ENCODE measurements at places on chromosomes 2 and 18.

GRCh38 chr18:67385455-67385854 is 131.1 kb downstream of the DSEL start:
- DNase-seq, result no peak

DNA sequence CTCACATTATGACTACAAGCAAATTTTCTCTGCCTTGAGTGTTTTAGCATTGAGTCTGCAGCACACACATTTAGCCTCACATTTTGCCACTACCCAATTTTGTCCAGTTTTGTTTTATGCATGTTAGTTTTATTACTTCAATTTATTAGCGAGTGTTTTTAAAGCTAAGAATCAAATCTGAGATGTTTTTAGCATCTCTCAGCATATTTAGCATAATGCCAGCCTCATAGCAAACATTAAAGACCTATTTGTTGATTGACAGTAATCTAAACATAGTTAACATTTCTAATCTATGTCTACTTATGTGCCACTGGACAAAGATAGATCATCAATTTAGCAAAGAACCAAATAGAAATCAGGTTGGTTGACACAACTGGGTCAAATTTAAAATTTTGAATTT is 94.1 kb upstream of the NXPH2 start:
- no peak for DNase-seq

DNA sequence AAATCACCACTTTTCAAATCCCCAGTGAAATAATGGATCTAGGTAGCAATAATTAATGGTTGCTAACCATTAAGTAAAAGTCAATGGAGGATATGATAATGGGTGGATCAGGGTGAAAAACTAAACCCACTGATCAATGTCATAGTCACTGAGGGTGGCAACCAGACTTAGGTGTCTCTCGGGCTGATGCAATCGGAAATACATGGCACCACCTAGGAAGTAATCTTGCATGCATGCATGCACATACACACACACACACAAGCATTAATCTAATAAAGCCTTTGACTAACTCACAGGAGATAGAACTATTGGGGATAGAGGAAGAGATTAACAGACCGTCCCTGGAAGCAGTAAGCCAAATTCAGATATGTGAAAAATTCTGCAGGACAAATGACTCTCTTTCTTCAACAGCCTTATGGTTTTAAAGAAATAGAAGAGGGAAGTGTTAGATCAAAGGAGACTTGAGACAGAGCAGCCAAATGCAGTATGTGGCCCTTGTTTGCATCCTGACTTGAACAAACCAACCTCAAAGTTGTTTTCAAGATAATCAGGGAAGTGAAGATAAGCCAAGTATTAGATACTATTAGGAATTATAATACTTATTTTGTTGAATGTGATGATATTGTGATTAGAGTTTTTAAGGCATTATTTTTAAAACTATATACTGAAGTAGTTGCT is 186.0 kb upstream of the RMP24 start:
- DNase-seq, result no peak

- DNase-seq, result no peak
These were observed 28.8 kb downstream of the BCL2 start for GRCh38 chr18:63290821-63291200.

DNA sequence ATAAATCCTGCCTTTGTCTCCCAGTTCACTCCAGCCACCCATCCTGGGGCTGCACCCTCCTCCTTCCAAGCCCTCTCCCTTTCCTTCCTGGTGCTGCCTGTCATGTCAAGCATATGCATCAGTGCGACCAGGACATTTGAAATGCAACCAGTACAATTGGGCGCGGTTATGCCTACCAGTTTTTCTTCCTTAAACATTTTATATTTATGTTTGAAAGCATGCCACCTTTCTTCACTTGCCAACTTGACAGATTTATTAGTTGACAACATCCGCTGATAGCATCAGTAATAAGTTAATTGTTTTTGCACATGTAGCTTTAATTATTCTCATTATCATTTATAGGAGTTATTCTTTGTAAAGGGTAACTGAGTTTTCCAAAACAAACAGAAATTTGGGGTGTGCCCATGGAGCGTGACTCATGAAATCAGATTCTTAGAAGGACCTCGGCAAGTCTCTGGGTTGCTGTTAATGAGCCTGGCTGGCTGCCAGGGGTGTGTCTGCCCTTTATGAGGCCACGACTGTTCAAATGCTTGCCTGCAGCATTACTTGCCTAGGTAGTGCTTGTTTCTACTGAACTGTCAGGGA is 32.8 kb upstream of the IL1B start:
- peak; percentile 56 for DNase-seq
